ENCODE measurements at places on chromosomes 1 and 21. TPM values are rescaled to one million over a fixed set of nuclear protein-coding genes. Genes with fewer than 3 reads are reported as not detected.
A peak's percentile ranks its signal among the peaks of the same experiment; 100 is the strongest.

- H3K4me1 ChIP-seq, result peaks cover 14% of the 10 kb centered on the region
- H3K36me3 ChIP-seq, result no peaks in the 10 kb centered on the region
- H3K27me3 ChIP-seq, result peaks cover 20% of the 10 kb centered on the region
- H3K27ac ChIP-seq, result peak overlapping the region; percentile 50
- no peak overlapping the region for H3K4me3 ChIP-seq
Observed at GRCh38 chr1:154495496-154496273, 6.3 kb upstream of the TDRD10 start.

DNA sequence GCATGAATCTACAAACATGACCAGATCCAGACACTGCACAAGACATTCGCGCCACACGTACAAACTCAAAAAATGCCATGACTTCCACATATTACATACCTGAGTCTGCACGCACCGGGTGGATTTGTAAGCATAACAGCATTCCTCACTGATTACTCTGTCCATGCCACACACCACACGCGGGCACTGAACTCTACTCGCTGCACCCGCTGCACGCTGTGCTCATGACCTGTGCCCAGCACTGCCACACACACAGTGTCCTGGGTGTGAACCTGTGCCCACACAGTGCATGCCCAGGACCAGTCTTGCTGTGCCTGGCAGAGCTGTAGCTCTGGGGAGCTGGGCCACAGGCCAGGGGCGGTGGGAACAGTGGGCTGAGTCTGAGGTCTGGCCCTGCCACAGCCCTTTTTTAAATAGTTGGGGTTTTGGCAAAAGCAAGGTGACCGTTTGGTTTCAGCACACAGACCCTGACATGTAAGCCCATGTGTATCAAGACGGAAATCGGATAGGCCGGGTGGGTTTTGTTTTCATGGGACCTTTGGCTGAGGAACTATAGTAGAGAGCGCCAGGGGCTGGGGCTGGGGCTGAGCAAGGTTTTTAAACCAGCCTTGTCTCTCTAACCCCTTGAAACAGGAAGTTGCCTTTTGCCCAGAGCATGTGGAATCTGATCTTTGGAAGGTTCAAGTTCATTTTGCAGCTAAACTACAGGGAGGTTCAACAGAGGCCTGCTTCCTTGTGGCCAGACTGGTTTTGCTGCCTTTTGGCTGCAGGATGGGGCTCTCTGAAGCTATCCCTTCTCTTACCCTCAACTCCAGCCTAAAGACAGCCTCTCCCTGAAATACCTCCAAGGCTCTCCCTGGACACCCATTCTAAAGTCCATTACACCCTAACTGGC lies 12.3 kb upstream of the GOLT1A start:
- no peak overlapping the region for H3K27ac ChIP-seq
- no peak overlapping the region for H3K4me3 ChIP-seq
- H3K27me3 ChIP-seq, result no peaks in the 10 kb centered on the region
- DNase-seq, result no peak
- H3K36me3 ChIP-seq, result no peaks in the 10 kb centered on the region

DNA sequence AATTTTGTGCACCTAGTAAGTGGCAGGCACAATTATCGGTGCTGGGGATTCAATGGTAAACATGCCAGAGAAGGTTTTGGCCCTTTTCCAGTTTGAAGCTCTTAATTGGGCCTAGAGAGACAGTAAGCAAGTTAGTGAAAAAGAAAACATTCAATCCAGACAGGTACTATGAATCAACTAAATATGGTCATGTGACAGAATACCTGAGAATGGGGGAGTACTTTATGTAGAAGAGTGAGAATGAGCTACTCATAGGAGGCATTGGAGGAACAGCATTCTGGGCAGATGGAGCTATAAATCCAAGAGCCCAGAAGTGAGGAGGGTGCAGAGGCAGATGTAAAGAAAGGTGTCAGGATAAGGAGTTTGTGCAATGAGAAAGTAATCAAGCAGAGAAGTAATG lies 1017.9 kb downstream of the ADGRL2 start:
- no peaks in the 10 kb centered on the region for H3K36me3 ChIP-seq
- no peak overlapping the region for H3K4me3 ChIP-seq
- H3K4me1 ChIP-seq, result no peaks in the 10 kb centered on the region
- no peak for DNase-seq
- H3K27ac ChIP-seq, result no peak overlapping the region
- H3K27me3 ChIP-seq, result no peaks in the 10 kb centered on the region

- no peaks in the 10 kb centered on the region for H3K4me1 ChIP-seq
- DNase-seq, result no peak
- H3K4me3 ChIP-seq, result no peak overlapping the region
- H3K27ac ChIP-seq, result no peak overlapping the region
Observed at GRCh38 chr1:103180660-103181059, 72.3 kb upstream of the COL11A1 start.

DNA sequence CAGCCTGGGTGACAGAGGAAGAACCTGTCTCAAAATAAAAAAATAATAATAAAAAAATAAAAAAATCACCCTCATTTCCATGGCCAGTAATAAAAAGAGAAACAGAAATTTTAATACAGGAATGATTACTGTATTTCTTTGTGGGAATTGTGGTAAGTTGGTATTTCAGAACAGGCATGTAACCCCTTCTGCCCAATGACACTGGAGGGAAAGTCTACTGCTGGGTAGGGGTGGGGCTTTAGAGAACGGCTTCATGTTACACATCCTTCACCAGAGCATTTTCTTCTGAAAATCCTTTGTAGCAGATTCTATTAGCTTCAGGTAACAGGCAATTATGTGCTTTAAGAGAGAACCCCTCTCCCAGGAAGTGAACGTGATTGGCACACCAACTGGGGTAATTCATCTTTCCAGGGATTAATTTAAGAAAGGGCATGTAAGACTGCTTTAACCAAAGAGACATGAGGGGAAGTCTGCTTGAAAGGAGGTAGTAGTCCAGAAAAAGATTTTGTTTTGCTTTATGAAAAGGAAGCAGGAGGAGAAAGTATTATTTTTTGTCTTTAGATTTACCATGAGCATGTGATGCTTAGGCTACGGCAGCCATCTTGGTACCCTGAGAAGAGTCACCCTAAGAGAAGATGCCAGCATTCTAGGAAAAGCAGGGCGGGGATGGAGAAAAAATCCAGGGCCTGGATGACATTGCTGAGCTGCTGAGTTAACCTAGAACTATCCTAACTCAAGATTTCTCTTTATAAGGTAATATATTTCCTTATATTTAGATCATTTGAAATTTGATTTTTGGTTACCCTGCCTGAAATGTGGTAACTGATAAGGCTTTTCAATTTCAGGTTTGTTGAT lies 57.7 kb upstream of the DPT start:
- H3K27me3 ChIP-seq, result no peaks in the 10 kb centered on the region
- DNase-seq, result no peak
- H3K27ac ChIP-seq, result no peak overlapping the region
- H3K4me1 ChIP-seq, result peaks cover 8% of the 10 kb centered on the region
- no peak overlapping the region for H3K4me3 ChIP-seq

DNA sequence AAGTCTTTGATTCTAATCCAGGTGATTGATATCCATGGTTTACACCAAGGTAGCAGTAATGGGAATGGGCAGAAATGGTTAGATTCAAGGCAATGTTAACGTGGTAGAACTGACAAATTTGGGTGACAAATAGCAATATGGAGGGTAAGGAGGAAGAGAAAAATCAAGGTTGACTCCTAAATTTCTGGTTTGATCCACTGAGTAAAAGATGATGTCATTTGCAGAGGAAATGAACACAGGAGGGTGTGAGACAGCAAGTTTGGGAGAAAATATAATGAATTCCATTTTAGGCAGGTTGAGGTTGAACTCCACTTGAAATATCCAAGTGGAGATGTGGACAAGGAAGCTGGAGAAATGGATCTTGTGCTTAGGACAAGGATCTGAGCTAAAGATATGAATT lies 170.9 kb upstream of the CAMK1G start:
- DNase-seq, result no peak
- no peak overlapping the region for H3K4me3 ChIP-seq
- H3K4me1 ChIP-seq, result no peaks in the 10 kb centered on the region
- no peaks in the 10 kb centered on the region for H3K27me3 ChIP-seq
- H3K36me3 ChIP-seq, result no peaks in the 10 kb centered on the region
- no peak overlapping the region for H3K27ac ChIP-seq

GRCh38 chr1:6634371-6635052 lies 9.8 kb downstream of the THAP3 start:
- no peak overlapping the region for H3K27ac ChIP-seq
- H3K27me3 ChIP-seq, result no peaks in the 10 kb centered on the region
- DNase-seq, result peak; percentile 88
- H3K36me3 ChIP-seq, result no peaks in the 10 kb centered on the region
- H3K4me3 ChIP-seq, result no peak overlapping the region

- peak overlapping the region; percentile 31 for H3K4me3 ChIP-seq
- DNase-seq, result no peak
- H3K27me3 ChIP-seq, result no peaks in the 10 kb centered on the region
Observed at GRCh38 chr1:109393617-109394233, 4.0 kb downstream of the SORT1 start.

- H3K36me3 ChIP-seq, result no peaks in the 10 kb centered on the region
- DNase-seq, result no peak
- no peaks in the 10 kb centered on the region for H3K4me1 ChIP-seq
- H3K27ac ChIP-seq, result no peak overlapping the region
- H3K4me3 ChIP-seq, result no peak overlapping the region
Observed at GRCh38 chr1:177103005-177103852, 61.3 kb downstream of the ASTN1 start.

DNA sequence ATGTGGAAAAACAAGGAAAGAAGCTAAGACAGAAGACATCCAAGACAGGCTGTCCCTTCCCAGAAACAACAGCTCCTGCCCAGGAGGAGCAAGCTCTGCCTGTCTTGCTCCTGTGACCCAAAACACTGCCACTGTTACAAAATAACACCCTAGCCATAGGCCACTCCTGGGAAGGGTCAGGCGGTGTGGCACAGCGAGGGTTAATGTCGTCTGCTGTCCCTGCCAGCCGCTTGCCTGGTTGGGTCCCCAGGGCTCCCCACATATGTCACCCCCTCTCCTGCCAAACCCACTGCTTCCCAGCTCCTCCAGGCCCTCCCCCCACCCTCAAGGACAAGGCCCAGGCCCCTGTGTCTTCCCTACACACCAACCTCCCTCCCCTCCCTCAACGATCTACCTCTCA lies 3.9 kb upstream of the NHLH1 start:
- H3K4me3 ChIP-seq, result no peak overlapping the region
- H3K27me3 ChIP-seq, result no peaks in the 10 kb centered on the region
- DNase-seq, result no peak
- H3K36me3 ChIP-seq, result peaks cover 8% of the 10 kb centered on the region

- peaks cover 24% of the 10 kb centered on the region for H3K4me1 ChIP-seq
- H3K36me3 ChIP-seq, result peaks cover 17% of the 10 kb centered on the region
- H3K27me3 ChIP-seq, result no peaks in the 10 kb centered on the region
Observed at GRCh38 chr1:228108742-228109072, 392 bp downstream of the MRPL55 start.

- no peaks in the 10 kb centered on the region for H3K36me3 ChIP-seq
- no peaks in the 10 kb centered on the region for H3K4me1 ChIP-seq
- no peaks in the 10 kb centered on the region for H3K27me3 ChIP-seq
- no peak overlapping the region for H3K27ac ChIP-seq
Observed at GRCh38 chr1:239091537-239091936, 294.8 kb upstream of the CHRM3 start.

- no peaks in the 10 kb centered on the region for H3K27me3 ChIP-seq
- H3K36me3 ChIP-seq, result no peaks in the 10 kb centered on the region
- DNase-seq, result no peak
Observed at GRCh38 chr1:93459126-93459525, 11.2 kb downstream of the FNBP1L start.

GRCh38 chr1:16217061-16217785 lies 4.8 kb upstream of the ARHGEF19 start:
- DNase-seq, result peak; percentile 98
- H3K27me3 ChIP-seq, result peaks cover 2% of the 10 kb centered on the region
- peaks cover 12% of the 10 kb centered on the region for H3K4me1 ChIP-seq
- peak overlapping the region; percentile 61 for H3K4me3 ChIP-seq
- no peaks in the 10 kb centered on the region for H3K36me3 ChIP-seq

DNA sequence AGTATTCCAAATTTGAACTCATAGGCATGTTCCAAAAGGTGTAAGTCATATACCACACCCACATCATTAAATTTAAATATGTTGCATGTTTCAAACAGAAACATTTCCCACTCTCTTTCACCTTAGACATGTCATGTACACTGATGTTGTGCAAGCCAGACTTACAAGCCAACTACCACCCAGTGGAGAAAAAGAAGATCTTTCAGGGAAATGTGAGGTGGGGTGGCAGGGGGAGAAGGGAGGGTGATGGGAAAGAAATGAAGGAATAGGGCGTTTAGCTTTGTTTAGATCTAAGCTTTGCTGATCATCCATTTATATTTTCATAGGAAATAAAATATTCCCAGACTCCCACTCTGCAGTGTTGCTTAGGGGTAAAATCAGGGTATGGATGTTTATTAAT lies 1.6 kb downstream of the NEGR1 start:
- peaks cover 3% of the 10 kb centered on the region for H3K27me3 ChIP-seq
- no peak for DNase-seq
- H3K27ac ChIP-seq, result no peak overlapping the region
- no peaks in the 10 kb centered on the region for H3K36me3 ChIP-seq
- H3K4me3 ChIP-seq, result peak overlapping the region; percentile 20
- H3K4me1 ChIP-seq, result peaks cover 6% of the 10 kb centered on the region

DNA sequence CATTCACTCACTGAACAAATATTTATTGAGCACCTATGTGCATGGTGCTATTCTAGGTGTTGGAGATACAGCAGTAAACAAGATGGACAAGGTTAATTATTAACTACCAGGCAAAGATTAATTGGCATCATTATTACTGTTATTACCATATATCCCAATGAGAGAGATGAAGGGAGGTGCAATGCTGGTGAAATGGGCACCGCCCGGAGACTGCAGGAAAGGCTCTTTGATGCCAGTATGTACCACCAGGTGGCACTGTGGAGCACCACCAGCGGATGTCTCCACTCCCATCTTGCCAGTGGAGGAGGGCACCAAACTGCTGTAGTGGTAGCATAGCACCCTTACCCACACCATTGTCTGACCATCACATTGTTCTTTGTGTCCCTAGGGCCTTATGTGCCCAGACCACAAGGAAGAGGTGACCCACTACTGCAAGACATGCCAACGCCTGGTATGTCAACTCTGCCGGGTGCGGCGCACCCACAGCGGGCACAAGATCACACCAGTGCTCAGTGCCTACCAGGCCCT lies 3.0 kb downstream of the TRIM46 start:
- no peak overlapping the region for H3K27ac ChIP-seq
- no peak overlapping the region for H3K4me3 ChIP-seq
- H3K4me1 ChIP-seq, result peaks cover 14% of the 10 kb centered on the region
- no peaks in the 10 kb centered on the region for H3K36me3 ChIP-seq
- H3K27me3 ChIP-seq, result peaks cover 21% of the 10 kb centered on the region

DNA sequence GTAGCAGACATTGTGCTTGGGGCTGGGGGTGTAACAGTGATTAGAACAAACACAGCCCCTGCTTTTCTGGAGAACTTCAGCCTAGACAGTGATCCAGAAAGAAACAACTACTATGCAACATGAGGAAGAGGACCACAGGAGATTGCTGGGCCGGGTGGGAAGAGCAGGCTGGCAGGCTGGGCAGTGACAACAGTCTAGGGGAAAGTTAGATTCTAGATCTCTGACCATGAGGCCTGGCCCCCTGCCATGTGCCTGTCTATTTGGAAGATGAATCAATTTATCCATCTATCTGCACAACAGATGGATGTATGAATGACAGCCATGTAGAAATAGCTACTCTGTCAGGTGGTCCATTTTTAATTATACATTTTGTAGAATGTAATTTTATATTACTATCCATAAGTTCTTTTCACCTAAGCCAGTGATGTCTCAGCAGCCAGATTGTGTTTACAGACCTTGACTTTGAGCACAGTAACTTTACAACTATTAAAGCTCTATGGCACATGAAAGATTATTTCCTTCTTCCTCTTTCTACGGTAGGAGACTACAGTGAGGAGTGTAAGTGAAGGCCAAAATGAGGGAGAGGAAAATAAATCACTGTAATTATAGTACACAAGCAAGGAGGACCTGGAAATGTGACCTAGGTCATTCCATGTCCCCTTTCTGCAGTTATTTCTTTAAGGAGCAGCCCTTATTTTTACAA lies 15.5 kb downstream of the CLIC6 start:
- no peak for DNase-seq
- H3K36me3 ChIP-seq, result no peaks in the 10 kb centered on the region

ELF3 gene
- 3.8 TPM for total RNA-seq

TNNT2 gene
- total RNA-seq, result 6.7 TPM

Data from gastrocnemius medialis (tissue), 4 donors.